Esophagus squamous epithelium (tissue), 5 donors: ENCODE measurements at places on chromosomes 13 and 19.

- DNase-seq, result no peak
Measured at GRCh38 chr19:12965017-12965811, 4.2 kb upstream of the DAND5 start.

DNA sequence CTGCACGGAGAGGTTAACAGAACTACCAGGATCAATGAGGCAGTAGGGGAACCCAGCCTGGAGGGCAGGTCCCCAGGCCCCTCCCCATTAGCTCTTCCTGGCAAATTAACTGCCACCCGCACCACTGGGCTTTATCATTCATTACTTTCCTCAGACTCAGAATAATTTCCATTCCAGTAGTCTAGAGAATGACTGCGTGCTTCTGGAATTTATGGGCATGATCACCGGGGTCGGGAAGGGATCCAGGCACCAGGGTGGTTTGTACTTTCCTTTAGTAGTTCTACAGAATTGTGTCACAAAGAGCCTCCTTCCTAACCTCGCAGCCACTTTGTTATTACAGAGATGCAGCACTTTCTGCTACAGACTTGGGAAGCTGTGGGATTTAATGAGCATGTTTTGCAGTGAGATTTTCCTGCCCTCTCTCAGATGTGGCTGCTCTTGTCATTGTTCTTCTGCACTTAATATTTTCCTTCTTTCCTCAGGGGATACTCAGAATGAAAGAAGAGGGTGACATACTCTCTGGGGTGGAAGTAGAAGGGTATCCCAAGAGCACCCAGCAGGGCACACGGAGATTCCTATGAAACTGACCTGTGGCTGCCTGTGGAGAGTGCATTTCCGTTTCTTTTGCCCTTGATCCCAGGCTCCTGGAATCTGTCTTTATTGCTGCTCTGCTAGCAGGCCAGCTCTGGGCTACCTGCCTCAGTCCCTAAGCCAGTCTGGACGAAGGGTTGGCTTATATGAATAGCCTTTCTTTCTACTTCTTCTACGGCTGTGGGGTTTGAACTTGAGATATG, 285.0 kb upstream of the SLC10A2 start:
- no peak for DNase-seq

GRCh38 chr19:40420766-40421765, 4.7 kb downstream of the SERTAD1 start:
- DNase-seq, result no peak

- DNase-seq, result no peak
Measured at GRCh38 chr19:12034198-12034597, 1.3 kb downstream of the ZNF433 start.

- DNase-seq, result no peak
Measured at GRCh38 chr19:632579-633067, 714 bp downstream of the POLRMT start.

DNA sequence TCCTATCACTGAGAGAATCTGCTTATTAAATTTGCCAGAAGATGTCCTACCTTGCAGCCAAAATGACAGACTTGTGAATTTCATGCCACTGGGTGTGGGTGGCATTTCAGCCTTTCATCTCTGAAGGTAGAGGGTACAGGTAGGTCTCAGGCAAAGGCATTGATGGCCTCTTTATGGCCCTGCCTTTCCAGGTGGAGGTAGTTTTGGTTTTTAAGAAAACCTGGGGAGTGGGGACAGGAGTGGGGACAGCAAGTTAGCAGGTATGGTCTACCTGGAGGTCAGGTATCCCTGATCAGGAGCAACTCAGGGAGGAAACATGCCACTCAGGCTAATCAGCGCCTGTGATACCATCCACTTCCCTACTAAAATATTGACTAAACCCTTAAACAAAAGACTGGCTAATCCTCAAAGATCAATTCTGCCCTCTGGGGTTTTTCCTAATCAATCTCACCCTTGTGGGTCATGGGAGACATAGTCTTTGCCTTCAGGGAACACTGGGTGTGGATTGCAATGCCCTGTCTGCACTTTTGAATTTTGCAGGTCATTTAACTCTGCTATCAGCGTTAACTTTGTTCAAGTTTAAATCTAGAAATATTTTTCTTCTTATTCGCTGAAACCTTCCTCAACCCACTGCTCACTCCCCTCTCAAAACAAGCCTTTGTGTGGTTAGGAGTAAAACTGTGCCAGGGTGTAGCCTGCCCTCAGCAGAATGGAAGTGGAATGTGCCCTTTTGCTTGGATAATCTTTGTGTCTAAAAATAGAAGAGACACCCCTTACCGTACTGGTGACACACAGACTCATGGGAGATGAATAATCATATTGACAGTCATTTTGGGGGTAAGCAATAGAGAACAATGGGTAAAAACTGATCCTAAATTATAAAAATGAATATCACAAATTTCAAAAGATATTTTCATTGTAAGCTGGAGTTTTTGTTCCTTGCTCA, 233.7 kb downstream of the COG6 start:
- no peak for DNase-seq

DNA sequence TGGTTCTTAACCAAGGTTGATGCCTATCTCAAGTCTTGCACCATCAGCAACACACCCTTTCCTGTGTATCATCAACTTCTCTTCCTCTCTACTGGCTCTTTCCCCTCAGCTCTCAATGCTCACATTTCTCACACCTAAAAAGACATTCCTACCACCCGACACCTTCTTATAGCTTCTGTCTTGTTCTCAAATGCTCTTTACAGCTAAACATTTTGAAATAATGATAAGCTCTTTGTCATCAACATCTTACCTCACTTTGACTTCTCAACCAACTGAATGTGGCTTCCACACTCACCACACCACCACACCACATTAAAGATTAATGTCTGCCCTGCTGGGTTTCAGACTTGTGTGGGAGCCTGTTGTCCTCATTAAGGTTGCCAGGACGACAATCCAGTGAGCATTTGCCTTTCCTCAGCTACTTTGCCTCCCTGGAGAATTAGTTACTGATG, 67.8 kb downstream of the RXFP2 start:
- no peak for DNase-seq

DNA sequence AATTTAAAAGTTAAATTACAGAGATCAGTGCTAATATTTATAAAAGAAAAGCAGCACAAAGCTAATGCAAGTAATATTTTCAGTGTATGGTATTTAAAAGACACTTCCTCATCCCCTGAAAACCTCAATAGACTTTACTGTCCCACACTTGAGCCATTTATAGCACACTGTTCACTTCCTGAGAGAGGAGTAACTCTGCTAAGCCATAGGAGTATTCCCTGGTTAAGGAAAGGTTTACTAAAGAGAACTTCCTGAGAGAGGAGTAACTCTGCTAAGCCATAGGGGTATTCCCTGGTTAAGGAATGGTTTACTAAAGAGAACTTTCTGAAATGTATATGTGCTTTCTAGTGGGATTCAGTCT, 159.4 kb downstream of the NHLRC3 start:
- no peak for DNase-seq

GRCh38 chr13:102003848-102004570, 397.8 kb downstream of the FGF14 start:
- no peak for DNase-seq

GRCh38 chr19:39553082-39553652, 13.2 kb upstream of the EID2 start:
- DNase-seq, result no peak

DNA sequence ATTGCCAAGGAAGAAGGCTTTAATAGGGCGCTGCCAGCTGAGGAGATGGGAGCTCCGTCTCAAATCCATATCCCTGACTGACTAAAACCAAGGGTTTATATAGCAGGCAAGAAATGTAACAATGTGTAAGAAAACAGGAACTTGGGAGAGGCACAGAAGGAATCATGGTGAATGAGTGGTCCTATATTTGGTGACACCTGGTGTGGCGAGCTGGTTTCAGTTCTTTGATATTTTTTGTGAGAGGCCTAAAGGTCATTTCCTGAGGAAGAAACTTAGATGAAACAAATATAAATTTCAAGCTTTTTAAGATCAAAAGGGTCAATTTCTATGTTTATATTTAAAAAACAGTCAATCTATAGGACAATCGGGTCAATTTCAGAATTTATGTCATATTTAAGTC, 826.3 kb downstream of the SLITRK6 start:
- no peak for DNase-seq

- DNase-seq, result no peak
Measured at GRCh38 chr19:5958074-5958850, 19.7 kb downstream of the RANBP3 start.

DNA sequence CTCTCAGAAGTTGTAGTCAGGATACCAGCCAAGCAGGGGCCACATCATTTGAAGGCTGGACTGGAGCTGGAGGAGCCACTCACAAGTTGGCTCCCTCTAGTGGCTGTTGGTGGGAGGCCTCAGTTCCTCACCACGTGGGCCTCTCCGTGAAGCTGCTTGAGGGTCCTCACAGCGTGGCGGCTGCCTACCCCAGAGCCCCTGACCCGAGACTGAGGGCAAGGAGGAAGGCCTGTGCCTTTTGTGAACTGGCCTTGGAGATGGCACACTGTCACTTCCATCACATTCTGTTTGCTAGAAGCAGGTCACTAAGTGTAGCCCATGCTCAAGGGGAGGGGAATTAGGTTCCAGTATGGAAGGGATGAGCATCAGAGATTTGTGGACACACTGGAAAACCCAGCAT, 14.6 kb downstream of the GNA11 start:
- no peak for DNase-seq

DNA sequence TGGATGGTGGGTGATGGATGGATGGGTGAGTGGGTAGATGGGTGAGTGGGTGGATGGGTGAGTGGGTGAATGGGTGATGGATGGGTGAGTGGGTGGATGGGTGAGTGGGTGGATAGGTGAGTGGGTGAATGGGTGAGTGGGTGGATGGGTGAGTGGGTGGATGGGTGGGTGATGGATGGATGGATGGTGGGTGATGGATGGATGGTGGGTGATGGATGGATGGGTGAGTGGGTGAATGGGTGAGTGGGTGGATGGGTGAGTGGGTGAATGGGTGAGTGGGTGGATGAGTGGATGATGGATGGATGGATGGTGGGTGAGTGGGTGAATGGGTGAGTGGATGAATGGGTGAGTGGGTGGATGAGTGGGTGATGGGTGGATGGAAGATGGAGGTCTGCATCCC, 2.8 kb downstream of the SMIM24 start:
- no peak for DNase-seq
